ENCODE measurements at places on chromosomes 4 and X.

- DNase-seq = no peak
Observed at GRCh38 chrX:97705936-97706335, 822.2 kb downstream of the RPA4 start.

DNA sequence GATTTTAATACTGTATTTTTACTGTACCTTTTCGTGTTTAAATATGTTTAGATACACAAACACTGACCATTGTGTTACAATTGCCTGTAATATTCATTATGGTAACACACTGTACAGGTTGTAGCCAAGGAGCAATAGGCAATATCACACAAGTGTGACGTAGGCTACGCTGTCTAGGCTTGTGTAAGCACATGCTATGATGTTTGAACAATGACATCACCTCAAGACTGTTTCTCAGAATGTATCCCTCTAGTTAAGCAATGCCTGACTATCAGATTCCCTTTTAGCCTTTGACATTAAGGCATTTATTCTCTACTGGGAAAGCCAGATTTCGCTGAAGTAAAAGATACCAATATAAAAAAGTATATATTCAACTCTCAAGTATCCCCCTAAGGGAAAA lies 66.2 kb downstream of the VCX3A start:
- no peak for DNase-seq

- no peak for DNase-seq
Observed at GRCh38 chr4:23097251-23097650, 404.5 kb downstream of the GBA3 start.

DNA sequence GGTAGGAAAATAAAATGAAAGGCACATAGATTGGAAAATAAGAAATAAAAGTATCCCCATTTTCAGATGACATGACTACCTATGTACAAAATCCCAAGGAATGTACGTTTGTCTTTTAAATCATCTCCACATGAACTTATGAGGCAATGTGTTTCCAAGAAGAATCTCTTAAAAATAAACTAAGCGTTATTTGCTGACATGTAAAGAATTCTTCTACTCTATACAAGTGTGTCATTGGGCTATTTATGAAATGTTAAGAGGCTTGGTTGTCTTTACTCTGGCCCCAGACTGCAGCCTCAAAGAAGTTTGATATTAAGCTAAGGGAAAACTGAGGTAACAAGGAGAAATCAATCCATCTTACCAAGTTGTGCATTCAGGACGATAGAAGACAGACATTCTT lies 17.1 kb downstream of the BEX3 start:
- no peak for DNase-seq

DNA sequence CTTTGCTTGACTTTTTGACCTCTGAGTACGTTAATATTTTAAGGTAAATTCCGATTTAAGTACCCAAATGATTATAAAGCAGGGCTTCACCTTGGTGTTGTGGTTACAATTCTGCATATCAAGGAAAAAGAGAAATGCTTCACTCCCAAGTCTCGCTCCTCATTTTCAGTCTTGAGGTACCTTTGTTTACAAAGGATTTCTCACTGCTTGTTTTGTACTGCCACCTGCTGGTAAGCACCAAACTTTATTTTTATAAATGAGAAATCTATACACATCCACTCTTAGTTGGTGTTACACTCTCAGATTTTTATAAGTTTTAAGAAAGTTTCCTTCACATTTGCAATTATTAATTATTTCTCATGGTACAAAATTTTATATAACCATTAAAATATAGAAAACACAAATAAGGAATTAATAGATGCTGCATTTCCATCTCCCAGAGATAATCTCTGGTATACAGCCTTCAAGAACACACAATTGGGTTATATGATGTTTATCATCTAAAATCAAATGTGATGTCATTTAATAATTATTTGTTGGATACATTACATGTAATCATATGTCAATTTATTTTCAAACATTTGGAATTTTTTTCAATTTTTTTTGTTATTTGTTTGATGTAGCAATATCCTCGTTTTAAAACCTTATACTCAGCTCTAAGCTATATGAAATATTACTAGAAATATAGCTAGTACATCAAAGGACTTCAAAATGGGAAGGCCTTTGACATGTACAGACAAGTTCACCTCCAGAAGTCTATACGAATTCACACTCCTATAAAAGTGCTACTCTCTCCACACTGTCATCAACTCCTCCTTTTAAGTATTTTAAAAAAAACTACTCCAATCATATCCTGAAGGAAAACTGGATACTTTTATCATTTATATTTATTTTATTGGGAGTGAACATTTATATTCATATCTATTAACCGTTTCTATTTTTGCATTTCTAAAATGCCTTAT lies 179.9 kb downstream of the KCNIP4 start:
- no peak for DNase-seq

- no peak for DNase-seq
Observed at GRCh38 chr4:152965611-152966010, 29.5 kb downstream of the FHDC1 start.

DNA sequence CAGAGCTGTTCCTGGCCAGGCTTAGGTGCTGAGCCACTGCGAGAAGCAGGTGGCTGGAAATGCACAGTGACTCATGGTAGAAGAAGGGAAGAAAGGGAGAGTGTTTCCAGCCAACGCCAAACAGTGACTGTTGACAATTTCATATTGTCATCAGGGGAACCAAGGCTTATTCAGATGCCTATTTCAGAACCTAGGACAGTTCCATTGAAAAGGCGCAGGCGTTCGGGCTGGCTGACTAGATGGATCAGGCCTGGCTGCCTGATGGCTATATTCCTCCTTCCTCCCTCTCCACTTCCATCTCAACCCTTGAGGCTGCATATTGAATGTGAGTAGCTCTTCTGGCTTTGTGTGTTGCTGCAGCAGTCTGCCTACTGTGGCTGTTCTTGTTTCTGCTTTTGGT lies 73.0 kb upstream of the FRMPD4 start:
- no peak for DNase-seq

GRCh38 chrX:77514177-77514576 lies 67.0 kb downstream of the FGF16 start:
- no peak for DNase-seq

All from nucleus accumbens (tissue), 56 donors.